Hepatocyte (in vitro differentiated cells): ENCODE measurements at places on chromosomes 11 and 22. TPM values are rescaled to one million over a fixed set of nuclear protein-coding genes. Genes with fewer than 3 reads are reported as not detected.

GRCh38 chr22:28146401-28147314, 227.6 kb upstream of the PITPNB start:
- DNase-seq = no peak

The UPK3A gene
- 14.4 and 14.9 TPM in 2 replicates for total RNA-seq

The ROBO4 gene
- total RNA-seq = 0.48 and 2.0 TPM in 2 replicates

DNA sequence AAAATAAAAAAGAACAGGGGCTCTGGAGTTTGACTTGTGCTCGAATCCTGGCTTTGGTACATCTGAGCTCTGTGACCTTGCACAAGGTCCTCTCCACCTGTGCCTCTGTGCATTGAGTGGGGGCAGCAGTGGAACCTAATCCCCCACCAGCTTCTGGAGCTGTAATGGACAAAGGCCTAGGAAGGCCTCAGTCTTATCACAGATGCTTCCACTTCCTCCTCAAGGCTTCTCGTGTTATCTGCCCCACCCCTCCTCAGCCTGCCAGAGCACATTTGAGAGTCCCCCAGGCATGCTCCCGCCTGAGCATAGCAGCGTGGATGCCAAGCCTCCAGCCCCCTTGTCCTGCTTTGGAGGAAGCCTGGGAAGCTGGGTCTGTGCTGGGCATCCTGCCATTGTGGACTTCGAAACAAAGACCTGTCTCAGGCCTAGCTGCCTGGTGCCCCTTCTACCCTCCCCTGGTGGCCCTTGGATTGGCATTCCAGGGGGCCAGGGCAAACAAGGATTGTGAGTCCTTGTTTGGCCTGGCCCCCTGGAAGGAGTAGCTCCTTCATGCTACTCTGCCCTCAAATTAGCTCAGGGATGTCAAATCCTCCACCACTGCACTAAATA, 15.0 kb downstream of the SLC35E4 start:
- DNase-seq = no peak
